ENCODE measurements at places on chromosomes 11 and 22.

DNA sequence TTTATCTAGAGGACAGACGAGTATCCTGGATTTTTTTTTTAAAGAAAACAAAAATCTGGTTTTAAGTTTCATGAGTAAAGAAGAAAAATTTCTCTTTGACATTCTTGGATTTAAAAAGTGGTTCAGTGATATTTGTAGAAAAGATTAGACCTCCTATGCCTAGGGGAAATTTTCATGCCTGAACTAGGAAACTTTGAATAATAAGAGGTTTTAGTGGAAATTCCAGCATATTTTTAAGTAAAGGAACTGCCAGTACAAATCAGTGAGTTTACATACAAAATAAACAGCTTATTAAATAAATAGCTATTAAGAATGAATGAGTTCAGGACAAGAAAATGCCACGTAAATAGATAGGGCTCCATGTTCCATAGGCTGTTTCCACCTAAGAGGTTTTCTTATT lies 17.5 kb downstream of the JAM3 start:
- no peak for DNase-seq

- no peak for DNase-seq
These were observed 18.5 kb downstream of the SLC35F2 start for GRCh38 chr11:107840129-107840484.

GRCh38 chr11:117752071-117752470 lies 44.9 kb downstream of the DSCAML1 start:
- DNase-seq, result no peak

DNA sequence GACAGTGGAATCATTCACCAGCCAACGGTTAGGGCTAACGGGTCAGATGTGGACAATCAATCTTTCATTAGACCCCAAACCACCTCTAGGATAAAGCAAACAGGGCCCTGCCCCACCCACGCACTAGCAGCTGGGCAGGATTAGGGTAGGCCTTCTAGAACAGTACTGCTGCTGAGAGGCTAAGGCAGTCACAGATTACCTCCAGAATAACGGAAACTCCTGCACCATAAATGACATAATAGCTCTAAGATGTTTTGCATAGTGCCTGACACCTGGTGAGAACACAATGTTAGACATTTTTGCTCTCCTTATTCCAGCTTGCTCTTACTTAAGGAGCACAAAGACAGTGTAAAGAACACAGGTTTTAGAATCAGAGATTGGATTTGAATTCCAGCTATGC lies 1.8 kb downstream of the SYTL2 start:
- no peak for DNase-seq

DNA sequence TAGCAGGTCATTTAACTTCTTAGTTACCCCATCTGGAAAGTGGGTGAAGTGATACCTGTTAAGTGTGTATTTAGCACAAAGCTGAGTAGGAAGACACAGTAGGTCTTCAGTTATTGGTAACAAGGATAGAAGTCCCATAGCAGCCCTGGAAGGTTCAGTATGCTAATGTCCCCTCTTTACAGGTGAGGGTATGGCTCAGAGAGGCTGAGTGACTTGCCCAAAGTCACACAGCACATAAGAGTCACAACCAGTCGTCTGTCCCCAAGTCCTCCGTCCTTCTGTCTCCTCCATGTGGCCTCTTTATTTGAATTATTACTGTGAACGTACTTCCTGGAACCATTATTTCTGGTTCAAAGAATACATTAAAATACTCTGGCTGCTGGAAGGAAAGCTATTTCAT lies 10.5 kb downstream of the ASPHD2 start:
- no peak for DNase-seq

DNA sequence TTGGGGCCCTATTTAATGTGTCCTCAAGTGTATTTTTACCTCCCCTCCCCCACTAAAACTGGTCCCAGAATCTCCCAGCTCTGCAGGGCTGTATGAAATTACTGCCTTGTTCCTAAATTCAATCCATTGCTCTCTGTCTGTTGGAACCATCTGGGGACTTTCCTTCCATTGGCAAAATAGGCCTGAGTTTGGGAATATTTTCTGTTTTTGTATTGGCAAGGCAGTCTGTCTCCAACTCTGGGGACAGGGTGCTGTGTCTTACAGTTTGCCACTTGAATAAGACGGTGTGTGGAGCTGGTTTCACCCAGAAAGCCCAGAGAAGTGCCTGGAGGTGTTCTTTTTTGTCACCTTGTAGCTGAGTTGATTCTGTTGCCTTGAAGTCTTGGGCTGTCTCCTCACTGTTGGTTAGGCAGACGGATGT lies 1.3 kb downstream of the PACS1 start:
- no peak for DNase-seq

Data from GDM1 (cell line).